ENCODE measurements at places on chromosomes 1 and 21.
A peak's percentile ranks its signal among the peaks of the same experiment; 100 is the strongest.

GRCh38 chr1:42142894-42143675 is 10.1 kb upstream of the GUCA2B start:
- DNase-seq, result peak; percentile 8

DNA sequence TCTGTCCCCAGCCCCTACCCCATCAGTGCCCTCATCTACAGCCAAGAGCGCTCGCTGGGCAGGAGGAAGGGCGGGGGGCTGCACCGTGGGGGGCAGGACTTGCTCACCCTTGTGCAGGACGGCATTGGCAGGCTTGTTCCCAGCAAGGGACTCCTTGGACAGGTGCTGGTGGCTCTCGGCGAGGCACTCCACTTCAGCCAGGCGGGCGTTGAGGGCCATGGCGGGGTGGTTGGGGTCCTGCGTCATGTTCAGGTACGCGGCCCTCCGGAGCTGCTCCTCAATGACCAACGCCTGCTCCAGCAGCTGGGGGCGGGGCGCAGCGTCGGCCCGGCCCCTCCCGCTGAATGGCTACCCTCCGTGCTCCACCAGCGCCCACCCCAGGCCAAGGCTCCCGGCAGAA is 64.0 kb downstream of the KCNAB2 start:
- no peak for DNase-seq

DNA sequence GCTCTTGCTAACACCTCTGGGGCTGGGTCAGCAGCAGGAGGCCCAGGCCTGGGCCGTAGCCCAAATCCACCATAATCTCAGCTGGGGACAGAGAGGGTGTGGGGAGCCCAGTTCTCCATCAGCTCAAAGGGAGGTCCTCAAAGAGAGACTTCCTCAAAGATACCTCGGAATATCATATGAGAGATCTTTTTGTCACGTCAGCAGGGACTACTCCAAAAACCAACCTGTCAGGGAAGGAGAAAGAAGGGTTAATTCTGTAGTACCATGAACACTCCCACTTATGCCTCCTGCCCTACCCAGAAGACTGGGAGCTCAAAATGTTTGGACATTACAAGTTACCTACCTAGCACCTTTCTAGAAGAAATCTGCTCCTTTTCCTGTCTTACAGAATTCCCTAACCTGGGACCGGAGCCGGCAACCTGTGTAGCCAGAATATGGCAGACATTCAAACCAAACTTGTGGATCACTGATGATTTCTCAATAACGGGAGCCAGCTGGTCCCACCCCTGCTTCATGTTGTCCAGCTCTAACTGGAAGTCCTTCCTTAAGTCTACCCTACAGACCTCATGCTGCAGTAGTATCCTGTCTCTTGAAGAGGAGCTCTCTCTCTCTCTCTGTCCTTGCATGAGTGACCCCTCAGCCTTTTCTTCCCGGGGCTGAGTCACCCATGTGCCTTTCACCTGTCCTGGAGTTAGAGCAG is 4.8 kb downstream of the RSPO1 start:
- no peak for DNase-seq

DNA sequence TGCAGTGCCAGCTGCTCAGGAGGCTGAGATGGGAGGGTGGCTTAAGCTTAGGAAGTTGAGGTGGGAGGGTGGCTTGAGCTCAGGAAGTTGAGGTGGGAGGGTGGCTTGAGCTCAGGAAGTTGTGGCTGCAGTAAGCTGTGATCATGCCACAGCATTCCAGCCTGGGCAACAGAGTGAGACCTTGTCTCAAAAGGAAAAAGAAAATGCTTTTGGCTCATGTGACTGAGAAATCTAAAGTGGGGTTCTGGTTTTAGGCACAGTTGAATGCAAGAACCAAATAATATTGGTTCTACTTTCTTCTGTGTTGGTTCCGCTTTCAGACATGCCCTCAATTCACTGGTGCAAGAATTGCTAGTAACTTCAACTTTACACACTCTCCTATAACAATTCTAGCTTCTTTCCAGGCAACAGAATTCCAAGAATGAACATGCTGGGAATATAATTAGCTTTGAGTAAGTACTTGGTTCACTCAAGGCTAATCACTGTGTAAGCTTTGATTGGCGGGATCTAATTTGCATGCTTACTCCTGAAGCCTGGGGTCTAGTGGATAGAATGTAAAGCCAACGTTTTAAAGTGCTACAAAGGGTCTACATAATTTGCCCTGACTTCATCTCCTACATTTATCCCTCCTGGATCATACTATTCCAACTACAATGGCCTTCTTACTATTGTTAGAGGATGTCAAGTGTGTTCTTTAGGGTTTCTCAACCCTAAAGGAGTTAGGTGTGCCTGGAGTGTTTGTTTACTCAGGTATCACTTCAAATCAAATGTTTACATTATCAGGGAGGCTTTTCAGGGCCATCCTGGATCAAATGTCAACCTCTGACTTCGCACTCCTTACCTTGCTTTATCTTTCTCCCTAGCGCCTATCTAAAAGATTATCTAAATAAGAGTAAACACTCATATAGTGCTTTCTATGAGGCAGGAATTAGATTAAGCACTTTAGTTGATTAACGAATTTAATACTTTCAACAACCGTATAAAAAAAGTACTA is 115.1 kb downstream of the SLC16A1 start:
- DNase-seq, result peak; percentile 13

DNA sequence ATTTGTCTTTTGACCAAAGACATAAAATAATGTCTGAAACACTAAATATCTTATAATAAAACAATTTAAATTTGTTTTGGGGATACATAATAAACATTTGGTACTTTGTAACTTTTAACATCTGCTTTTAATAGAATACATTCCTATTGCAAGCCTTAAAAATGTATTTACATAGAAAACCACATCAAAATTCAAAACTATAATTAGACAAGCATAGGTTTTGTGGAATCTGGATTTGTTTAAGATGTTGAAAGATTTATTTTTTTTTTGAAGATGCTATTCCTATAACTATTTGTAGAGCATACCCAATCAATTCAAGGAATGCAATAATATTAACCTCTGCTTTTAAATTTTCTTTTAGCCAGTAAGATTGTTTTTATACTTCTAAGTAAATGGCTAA is 125.7 kb downstream of the FMN2 start:
- no peak for DNase-seq

- DNase-seq, result peak; percentile 43
Measured at GRCh38 chr1:231958448-231958847, 331.9 kb downstream of the DISC1 start.

- DNase-seq, result no peak
Measured at GRCh38 chr1:200793677-200794076, 55.0 kb downstream of the CAMSAP2 start.

GRCh38 chr1:233421293-233421692 is 93.8 kb downstream of the MAP3K21 start:
- DNase-seq, result no peak

DNA sequence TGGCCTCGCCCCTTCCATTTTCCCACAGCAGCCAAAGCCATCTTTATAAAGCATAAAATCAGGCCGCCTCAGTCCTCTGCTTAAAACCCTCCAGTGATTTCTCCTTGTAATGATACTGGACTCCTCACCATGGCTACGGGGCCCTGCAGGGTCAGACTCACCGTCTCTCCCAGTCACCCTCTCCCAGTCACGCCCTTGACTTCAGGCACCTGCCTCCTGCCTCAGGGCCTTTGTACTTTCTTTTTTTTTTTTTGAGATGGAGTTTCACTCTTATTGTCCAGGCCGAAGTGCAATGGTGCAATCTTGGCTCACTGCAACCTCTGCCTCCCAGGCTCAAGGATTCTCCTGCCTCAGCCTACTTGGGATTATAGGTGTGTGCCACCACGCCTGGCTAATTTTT is 47.8 kb downstream of the PIK3CD start:
- DNase-seq, result no peak

GRCh38 chr1:171509191-171509590 is 23.9 kb downstream of the PRRC2C start:
- no peak for DNase-seq

DNA sequence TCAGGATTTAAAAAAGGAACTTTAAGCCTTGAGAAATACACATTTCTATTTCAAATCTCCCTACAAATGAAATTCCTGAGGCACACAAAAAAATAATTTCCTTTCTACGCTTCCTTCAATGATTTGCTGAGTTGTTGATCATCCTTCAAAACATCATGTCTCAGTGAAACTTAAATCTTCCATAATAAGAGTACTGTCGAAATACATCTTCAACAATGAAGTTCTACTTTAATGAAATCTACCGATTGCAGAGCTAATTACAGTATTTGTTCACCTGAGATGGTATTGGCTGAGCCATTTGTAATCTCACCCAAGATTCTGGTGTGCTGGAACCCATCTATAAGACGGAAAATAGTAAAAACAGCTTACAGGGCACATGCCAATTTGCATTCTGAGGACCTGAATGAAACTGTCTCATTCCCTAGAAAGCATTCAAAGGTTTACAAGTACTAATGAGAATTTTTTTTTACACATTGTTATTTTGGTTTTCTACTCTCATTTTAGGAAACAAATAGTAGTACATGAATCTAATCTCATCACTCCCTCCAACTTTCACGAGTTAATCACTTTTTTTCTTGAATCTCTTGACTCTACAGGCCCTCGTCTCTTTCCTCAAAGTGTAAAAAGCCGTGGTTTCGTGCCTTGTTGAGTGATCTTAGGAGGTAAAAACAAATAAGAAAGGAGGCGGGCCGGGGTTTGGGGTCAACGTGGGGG is 1.1 kb downstream of the CHML start:
- DNase-seq, result no peak

DNA sequence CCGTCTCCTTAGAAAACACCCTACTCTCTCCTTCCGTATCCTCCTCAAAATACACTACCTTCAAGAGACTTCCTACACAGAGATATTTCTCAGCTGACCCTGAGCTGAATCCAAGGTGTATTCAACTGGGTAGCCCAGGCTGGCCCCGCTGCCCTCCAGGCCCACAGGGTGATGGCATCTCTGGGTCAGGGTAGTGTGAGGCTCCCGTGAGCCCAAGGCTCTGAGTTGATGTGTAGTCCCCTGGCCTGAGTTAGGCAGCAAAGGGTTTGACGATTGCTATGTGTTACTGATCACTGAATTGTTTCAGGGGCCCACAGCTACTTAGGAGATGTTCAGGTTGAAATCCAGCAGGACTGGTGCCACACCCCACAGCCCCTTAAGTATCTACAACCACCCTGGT is 6.7 kb downstream of the INAVA start:
- DNase-seq, result no peak

DNA sequence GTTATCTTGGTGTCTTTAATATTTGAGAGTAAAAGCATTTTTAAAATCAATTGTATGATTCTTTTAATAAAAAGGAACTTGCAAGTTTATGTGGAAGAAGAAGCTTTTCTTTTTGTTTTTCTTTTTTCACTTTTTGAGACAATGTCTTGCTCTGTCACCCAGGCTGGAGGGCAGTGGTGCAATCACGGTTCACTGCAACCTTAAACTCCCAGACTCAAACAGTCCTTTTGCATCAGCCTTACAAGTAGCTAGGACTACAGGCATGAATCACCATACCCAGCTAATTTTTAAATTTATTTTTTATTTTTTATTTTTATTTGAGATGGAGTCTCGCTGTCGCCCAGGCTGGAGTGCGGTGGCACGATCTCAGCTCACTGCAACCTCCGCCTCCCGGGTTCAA is 34.1 kb downstream of the CMPK1 start:
- DNase-seq, result no peak

DNA sequence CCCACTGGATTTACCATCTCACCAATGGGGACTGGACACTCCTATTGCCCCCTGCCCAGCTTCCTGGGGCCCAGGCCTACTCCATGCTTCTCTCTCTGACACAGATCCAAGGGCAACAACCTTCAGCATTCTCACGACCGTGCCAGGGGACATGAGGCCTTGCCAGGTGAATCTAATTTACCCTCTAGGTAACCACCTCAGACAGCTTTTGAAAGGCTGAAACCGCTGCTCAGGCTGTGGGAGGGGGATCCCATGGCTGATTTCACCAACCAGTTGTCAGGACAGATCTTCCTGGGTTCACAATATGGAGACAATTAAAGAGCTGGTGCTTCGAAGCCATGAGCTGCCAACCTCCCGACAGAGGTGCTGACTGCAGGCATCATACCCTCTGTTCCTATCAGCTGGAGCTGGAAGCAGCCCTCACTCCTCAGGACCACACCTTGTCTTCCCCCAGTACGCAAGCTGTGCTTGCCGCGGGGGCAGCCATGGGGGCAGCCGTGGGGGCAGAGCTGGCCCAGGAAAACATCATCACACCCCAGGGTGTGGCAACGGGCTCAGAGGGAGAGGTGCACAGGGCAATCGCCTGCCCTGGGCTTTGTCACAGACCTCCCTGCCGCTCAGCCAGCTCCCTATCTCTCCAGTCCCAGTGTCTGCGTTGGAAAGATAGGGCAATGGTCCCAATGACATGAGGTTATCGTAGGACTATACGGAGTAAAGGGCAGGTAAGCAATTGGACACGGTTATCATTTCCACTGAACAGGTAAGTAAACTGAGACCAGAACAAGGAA is 120.2 kb downstream of the DMRTB1 start:
- no peak for DNase-seq

GRCh38 chr1:9070486-9070885 is 1.1 kb upstream of the SLC2A5 start:
- DNase-seq, result no peak

DNA sequence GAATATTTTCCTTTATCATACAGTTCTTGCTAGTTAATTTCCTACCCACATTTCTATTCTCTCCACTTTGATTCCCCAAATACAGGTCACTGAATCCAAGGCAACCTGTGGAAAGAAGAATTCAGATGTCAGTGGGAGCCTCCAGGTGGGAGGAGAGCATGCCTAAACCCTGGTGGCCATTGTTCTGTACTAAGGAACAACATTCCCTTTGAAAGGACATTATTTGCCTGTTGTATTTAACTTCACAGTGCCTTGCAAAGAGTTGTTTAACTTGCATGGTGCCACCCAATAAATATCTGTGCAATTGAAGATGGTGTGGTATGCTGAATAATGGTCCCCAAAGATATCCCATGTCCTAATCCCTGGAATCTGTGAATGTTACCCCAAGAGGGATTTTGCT is 21.3 kb downstream of the NPHS2 start:
- DNase-seq, result no peak

DNA sequence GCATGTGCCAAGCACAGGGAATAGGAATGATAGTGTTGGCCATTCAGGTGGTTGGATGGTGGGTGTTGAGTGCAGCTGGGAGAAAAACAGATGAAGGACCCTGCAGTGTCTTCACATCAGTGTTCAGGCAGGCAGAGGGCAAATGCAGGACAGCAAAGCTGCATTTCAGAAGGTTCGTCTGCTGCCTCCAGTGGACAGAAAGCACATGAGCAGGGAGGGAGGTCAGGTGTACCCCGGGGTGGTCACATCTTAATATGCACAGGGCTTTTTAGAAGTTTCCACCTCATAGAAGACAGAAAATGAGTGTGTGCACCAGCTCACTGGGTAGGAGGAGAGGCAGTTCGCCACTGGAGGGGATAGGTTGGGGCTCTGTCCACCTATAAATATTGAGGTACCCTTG is 184.9 kb downstream of the SLC35F3 start:
- no peak for DNase-seq

DNA sequence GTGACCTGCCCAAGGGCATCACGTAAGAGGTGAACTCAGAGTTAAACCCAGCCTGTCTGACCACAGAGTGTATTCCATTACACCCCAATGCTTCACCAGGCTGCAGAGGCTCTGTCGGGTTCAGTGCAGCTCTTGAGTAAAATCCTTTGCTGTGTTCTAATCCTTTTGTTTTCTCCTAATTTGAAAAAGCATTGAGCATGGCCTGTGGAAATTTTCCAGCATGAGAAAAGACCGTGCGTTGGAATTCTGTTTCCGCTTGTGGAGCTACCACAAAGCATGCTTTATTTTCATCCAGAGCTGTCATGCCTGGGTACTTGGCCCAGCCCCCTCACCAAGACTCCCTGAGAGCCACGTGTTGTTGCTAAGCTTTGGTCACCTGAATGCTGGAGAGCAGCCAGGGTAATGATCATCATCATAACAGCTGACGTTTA is 317.6 kb downstream of the PRDM2 start:
- DNase-seq, result no peak

Measured in myocyte (in vitro differentiated cells).